Ascending aorta (tissue), 2 donors: ENCODE measurements at places on chromosomes 16 and 17.

DNA sequence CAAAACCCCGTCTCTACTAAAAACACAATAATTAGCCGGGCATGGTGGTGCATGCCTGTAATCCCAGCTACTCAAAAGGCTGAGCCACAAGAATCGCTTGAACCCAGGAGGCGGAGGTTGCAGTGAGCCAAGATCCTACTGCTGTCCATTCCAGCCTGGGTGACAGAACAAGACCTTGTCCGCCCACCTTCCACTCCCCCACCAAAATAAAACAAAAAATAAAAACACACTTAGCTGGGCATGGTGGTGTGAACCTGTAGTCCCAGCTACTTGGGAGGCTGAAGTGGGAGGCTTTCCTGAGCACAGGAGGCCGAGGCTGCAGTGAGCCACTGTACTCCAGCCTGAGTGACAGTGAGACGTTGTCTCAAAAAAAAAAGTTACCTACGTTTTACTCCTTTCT is 3.2 kb downstream of the PPM1E start:
- no peak overlapping the region for H3K4me3 ChIP-seq
- H3K4me1 ChIP-seq: peaks cover 11% of the 10 kb centered on the region
- H3K27me3 ChIP-seq: peaks cover 21% of the 10 kb centered on the region
- H3K36me3 ChIP-seq: no peaks in the 10 kb centered on the region

DNA sequence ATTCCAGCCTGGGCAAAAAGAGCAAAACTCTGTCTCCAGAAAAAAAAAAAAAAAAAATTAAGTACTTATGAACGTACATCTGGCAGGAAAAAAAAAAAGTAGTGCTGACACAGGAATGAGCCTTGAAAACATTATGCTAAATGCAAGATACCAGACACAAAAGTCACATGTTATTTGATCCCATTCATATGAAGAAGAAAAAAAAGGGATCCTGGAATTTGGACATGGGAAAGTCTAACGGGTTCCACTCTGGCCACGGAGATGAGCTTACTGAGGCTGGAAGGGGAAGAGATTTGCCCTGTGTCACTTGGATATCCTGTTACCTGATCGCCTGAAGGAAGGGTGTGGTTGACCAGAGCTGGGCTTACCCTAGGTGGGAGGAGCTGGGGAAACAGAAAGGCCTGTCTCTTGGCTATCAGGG is 251.9 kb downstream of the PARN start:
- H3K4me1 ChIP-seq: no peaks in the 10 kb centered on the region
- H3K36me3 ChIP-seq: no peaks in the 10 kb centered on the region
- no peak for DNase-seq
- H3K4me3 ChIP-seq: no peak overlapping the region

DNA sequence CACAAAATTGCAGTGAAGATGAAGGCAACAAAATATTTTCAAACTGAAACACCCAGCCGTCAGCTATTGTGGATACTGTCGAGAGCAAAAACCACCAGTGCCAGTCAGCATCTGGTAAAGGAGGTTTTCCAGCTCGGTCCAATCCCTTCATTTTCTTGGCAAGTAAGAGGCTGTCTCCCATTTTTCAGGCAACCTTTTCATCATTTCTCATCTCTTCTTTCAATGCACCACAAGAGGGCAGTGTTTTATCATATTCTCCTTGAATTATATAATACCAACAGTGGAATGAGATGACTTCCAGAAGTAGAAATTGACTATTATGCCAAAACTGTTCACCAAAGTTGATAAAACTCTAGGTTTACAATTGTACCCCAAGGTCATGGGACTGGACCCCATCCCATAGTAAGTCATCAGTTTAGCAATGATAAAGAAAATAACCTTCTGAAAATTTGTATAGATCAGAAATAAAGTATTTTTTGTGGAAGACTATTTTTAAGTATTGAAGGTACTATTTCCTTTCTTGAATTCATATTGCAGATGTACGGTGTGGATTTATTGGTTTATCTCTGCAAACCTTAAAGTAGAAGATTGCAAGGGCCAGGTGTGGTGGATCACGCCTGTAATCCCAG is 16.8 kb downstream of the NQO1 start:
- peaks cover 10% of the 10 kb centered on the region for H3K36me3 ChIP-seq
- H3K4me1 ChIP-seq: peaks cover 15% of the 10 kb centered on the region
- no peak for DNase-seq
- no peaks in the 10 kb centered on the region for H3K27me3 ChIP-seq

- no peak overlapping the region for H3K4me3 ChIP-seq
- DNase-seq: no peak
- no peaks in the 10 kb centered on the region for H3K27me3 ChIP-seq
- H3K4me1 ChIP-seq: no peaks in the 10 kb centered on the region
Measured at GRCh38 chr17:2369039-2369438, 31.7 kb downstream of the SGSM2 start.

- no peak for DNase-seq
- H3K4me1 ChIP-seq: peaks cover 8% of the 10 kb centered on the region
- H3K36me3 ChIP-seq: no peaks in the 10 kb centered on the region
Measured at GRCh38 chr17:82229698-82230608, 1.1 kb downstream of the SLC16A3 start.

DNA sequence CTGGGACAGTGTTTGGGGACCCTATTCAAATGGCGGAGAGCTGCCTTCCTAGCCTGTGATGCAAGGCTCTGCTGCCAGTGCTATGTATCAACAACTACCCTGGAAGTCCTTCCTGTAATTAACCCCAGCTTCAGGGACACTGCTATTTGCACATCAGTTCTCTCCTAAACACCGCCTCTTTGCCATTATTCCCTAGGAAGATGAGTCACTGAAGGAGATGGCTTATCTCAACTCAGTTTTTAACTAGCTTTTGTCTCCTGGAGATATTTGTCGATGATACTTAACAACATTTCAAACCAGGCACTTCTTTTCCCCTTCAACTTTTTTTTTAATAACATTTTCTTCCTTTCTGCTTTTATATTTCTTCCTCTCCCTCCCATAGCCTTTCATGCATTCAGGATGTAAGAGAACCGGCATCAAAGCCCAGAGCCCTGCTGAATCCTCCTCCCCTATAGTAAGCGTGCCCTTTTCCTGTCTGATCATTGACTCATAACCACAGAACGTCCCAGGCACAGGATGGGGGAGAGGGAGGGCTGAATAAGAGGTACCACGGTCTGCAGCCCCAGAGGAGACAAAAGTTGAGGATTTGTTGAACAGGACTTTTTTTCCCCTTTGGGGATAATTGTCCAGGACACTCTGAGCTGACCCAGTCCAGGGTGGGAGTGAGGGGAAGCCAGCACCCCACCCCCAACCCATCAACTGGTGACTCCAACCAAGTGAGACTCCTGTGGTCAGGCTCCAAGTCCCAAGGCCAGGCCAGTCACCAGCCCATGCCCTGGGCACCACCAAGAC is 387.8 kb upstream of the SALL1 start:
- no peaks in the 10 kb centered on the region for H3K27me3 ChIP-seq
- no peaks in the 10 kb centered on the region for H3K36me3 ChIP-seq
- no peak overlapping the region for H3K4me3 ChIP-seq
- H3K4me1 ChIP-seq: no peaks in the 10 kb centered on the region
- no peak overlapping the region for H3K27ac ChIP-seq

DNA sequence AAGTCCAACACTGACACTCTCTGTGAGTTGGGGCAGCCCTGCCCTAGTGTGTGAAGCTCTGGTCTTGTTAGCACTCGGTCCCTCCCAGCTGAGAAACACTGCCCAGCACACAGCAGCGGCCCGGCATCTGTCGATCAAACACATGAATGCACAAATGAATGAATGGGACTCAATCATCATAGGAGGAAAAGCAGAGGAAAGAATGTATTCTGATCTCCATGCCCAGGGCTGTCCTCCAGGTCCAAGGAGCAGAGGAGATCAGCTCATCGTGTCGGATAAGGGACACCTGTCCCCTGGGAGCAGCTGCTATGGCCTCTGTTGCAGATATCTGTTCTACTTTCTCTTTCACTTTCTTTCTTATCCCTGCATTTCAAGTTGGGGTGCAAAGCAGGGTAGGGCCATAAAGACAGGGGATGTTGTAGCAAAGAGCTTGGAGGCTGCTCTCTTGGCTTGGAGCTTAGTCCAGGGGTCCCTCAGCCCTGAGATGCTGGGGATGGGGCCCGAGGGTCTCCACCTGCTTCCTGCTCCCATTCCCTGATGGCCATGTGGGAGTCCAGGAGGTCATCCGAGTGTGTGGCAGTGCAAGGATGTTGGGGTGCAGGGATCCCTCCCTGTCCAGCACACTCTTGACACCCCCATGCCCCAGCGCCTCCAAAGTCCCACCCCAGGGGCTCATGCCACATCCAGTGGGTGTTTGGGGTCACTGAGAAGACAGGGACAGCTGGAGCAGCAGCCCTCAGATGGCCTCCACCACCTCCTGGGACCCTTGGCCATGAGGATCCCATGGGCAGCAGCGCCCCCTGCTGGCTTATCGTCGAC is 88.2 kb downstream of the IRF8 start:
- no peak overlapping the region for H3K4me3 ChIP-seq
- H3K36me3 ChIP-seq: no peaks in the 10 kb centered on the region
- no peak overlapping the region for H3K27ac ChIP-seq
- no peaks in the 10 kb centered on the region for H3K27me3 ChIP-seq
- H3K4me1 ChIP-seq: no peaks in the 10 kb centered on the region

GRCh38 chr16:2881783-2882649 is 999 bp upstream of the FLYWCH2 start:
- no peak for DNase-seq
- H3K36me3 ChIP-seq: no peaks in the 10 kb centered on the region
- H3K27me3 ChIP-seq: no peaks in the 10 kb centered on the region
- H3K4me1 ChIP-seq: no peaks in the 10 kb centered on the region
- peak overlapping the region; percentile 94 for H3K27ac ChIP-seq

GRCh38 chr17:8073627-8074484 is 13.7 kb downstream of the ALOX12B start:
- peak overlapping the region; percentile 34 for H3K4me3 ChIP-seq
- H3K27ac ChIP-seq: no peak overlapping the region
- H3K36me3 ChIP-seq: no peaks in the 10 kb centered on the region

- H3K4me1 ChIP-seq: no peaks in the 10 kb centered on the region
- H3K27me3 ChIP-seq: no peaks in the 10 kb centered on the region
- no peak overlapping the region for H3K4me3 ChIP-seq
- H3K36me3 ChIP-seq: peaks cover 24% of the 10 kb centered on the region
Measured at GRCh38 chr17:28863953-28864352, 9.1 kb downstream of the ERAL1 start.

GRCh38 chr17:752620-753219 is 656 bp upstream of the GEMIN4 start:
- peak overlapping the region; percentile 88 for H3K27ac ChIP-seq
- H3K4me1 ChIP-seq: peaks cover 6% of the 10 kb centered on the region
- H3K4me3 ChIP-seq: peak overlapping the region; percentile 95

DNA sequence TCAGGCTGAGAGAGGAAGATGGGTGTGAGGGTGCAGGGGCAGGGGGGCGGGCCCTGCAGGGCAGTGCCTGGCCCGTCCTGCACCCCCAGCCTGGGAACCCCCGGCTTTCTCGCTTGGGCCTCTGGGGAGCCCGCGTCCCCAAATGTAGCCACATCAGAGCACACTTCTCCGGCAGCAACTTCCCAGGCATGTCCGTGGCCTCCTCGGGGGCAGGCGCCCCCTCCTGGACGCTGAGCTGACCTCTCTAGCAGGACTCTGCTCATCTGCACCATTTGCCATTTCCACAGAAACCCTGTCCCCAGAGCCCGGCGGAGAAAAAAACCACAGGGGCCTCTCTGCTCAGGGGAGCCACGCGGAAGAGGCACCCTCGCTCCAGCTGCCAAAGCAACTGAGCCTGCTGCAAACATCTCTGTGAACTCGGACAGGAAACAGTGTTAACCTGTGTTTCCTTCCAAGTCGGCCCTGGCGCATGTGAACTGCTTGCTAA is 63.4 kb downstream of the KLHDC4 start:
- DNase-seq: no peak
- no peaks in the 10 kb centered on the region for H3K27me3 ChIP-seq
- H3K4me1 ChIP-seq: no peaks in the 10 kb centered on the region
- no peak overlapping the region for H3K27ac ChIP-seq
- no peak overlapping the region for H3K4me3 ChIP-seq

- peak overlapping the region; percentile 82 for H3K27ac ChIP-seq
- H3K4me1 ChIP-seq: peaks cover 5% of the 10 kb centered on the region
- no peak for DNase-seq
- H3K4me3 ChIP-seq: no peak overlapping the region
- H3K36me3 ChIP-seq: no peaks in the 10 kb centered on the region
Measured at GRCh38 chr17:47203984-47204721, 5.0 kb upstream of the MYL4 start.

DNA sequence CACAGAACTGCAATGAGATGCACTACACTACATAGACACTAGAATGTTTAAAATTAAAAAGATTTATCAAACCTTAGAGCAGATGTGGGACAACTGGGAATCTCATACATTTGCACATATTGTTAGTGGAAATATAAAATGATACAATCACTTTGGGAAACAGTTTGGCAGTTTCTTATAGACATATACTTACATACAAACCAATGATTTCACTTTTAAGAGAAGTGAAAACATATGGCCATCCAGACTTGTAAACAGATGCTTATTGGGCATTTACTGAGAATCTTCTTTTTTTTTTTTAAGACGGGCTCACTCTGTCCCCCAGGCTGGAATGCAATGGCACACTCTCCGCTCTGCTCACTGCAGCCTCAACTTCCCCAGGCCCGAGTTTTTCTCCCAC is 50.1 kb downstream of the AXIN2 start:
- H3K4me3 ChIP-seq: no peak overlapping the region
- no peaks in the 10 kb centered on the region for H3K4me1 ChIP-seq
- DNase-seq: no peak

- H3K4me3 ChIP-seq: no peak overlapping the region
- H3K4me1 ChIP-seq: no peaks in the 10 kb centered on the region
- no peak overlapping the region for H3K27ac ChIP-seq
- no peaks in the 10 kb centered on the region for H3K27me3 ChIP-seq
- no peak for DNase-seq
- no peaks in the 10 kb centered on the region for H3K36me3 ChIP-seq
Measured at GRCh38 chr16:17643935-17644334, 173.2 kb upstream of the XYLT1 start.

DNA sequence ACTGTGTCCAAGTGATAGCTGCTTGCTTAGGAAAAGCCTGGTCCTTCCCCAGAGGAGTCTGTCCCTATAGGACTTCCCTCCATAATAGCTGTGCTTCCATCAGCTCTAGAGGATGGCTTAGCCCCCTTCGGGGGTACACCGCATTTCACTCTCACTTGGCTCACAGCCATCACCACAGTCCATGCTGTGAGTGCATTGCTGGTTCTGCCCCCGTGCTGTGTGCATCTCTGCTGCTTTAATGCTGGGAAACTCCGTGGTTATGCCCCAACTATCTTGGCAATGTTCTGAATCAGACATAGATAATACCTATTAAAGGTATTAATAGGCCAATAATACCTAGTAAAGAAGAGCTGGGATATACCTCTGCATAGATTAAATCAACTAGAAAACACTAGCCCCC is 58.3 kb downstream of the SIAH1 start:
- no peak overlapping the region for H3K4me3 ChIP-seq
- H3K27ac ChIP-seq: no peak overlapping the region
- H3K36me3 ChIP-seq: no peaks in the 10 kb centered on the region
- no peaks in the 10 kb centered on the region for H3K27me3 ChIP-seq
- no peaks in the 10 kb centered on the region for H3K4me1 ChIP-seq
- no peak for DNase-seq

DNA sequence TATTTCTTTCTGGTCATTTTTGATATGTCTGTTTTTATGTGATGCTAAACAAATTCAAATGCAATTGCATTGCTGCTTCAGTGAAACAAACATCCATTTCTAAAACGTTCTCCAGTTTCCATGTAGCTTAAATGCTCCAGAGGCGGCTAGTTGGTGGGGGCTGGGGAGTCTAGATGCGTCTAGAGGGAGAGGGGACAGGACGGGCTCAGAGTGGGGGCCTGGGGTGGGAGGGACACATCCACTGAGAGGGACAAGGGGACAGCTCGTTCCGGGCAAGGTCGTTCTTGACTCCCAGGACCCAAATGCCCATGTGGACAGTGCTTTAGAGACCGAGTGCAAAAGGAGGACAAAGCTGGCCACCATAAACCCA is 102.3 kb downstream of the FOXL1 start:
- peaks cover 44% of the 10 kb centered on the region for H3K4me1 ChIP-seq
- H3K4me3 ChIP-seq: peak overlapping the region; percentile 39
- peak; percentile 56 for DNase-seq
